ENCODE measurements at places on chromosomes 7 and 10.

- no peak for DNase-seq
Measured at GRCh38 chr10:28849821-28850220, 172.5 kb downstream of the BAMBI start.

DNA sequence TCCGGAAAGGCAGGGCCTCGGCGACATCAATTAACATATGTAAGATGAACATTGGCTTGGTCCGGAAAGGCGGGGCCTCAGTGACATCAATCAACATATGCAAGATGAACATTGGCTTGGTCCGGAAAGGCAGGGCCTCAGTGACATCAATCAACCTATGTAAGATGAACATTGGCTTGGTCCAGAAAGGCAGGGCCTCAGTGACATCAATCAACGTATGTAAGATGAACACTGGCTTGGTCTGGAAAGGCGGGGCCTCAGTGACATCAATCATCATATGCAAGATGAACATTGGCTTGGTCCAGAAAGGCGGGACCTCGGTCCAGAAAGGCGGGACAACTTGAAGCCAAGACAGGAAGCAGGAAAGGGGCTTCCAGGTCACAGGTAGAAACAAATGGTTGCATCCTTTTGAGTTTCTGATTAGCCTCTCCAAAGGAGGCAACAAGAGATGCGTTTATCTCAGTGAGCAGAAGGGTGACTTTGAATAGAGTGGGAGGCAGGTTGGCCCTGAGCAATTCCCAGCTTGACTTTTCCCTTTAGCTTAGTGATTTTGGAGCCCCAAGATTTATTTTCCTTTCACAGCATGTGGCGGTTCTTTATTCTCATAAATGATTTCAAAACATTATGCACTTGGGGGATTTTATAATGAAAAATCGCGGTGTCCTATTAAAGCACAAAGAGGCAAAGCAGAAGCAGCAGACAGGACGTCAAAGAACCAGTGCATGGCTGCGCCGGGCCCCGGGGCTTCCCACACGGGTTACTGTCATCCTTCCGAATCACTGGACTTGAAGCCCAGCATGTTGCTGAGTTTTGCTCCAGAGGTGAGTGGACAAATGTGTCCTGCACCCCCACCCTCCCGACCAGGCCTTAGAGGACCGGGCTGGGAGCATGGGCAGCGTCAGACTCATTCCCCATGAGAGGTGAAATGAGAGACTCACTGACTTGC is 43.1 kb upstream of the EN2 start:
- no peak for DNase-seq

GRCh38 chr7:69309601-69310000 is 288.7 kb upstream of the AUTS2 start:
- DNase-seq, result no peak

- DNase-seq, result no peak
Measured at GRCh38 chr10:94172332-94172731, 178.6 kb downstream of the PLCE1 start.

DNA sequence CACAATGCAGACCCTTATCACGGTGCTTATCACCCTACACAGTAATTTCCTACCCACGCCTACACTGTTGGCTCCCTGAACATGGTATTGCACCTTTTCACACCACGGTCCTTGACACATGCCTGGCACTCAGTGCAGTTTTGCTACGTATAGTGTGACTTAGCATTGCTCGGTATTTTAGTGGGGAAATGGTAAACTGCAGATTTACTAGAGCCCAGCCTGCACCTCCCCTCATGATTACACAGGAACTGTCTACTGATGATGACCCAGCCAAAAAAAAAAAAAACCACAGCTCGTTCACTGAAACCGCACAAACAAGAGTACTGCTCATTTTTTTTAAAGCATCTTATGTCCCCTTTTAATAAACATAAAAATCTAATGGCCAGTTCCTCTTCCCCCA is 124.2 kb upstream of the ZNF746 start:
- no peak for DNase-seq
